ENCODE measurements at places on chromosomes 3 and 15.

DNA sequence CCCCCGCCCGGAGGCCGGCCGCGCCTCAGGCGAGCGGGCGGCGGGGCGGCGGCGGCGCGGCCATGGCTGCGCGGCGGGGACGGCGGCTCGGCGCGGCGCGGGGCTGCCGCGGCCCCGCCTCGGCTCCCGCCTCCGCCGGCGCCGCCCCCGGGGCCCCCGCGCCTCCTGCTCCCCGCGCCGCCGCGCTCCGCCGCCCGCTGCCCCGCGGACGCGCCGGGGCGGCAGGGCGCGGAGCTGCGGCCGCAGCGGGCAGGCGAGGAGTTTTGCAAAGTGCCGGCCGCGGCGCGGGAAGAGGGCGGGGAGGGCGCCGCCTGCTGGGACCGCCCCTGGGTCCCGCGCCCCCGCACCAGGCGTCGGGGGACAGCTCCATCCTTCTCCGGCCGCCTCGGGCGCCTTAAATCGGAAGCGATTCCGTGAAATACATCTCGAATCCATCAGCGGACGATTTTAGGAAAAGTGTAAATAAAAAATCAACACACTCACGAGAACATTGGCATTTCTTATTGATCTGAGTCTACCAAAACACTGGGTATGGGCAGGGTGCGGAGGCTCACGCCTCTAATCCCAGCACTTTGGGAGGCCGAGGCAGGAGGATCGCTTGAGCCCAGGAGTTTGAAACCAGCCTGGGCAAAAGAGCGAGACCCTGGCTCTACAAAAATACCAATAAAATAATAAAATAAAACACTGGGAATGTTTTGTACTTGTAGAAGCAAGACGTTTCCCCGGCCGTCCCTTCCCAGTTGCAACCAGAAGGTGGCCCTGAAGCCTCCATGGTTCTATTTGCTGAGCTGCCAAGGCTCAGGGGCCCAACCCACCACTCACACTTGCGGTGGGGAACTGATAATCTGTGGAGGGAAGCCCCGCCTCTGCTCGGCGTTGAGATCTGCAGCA is 136.9 kb downstream of the NUP210 start:
- DNase-seq = no peak

DNA sequence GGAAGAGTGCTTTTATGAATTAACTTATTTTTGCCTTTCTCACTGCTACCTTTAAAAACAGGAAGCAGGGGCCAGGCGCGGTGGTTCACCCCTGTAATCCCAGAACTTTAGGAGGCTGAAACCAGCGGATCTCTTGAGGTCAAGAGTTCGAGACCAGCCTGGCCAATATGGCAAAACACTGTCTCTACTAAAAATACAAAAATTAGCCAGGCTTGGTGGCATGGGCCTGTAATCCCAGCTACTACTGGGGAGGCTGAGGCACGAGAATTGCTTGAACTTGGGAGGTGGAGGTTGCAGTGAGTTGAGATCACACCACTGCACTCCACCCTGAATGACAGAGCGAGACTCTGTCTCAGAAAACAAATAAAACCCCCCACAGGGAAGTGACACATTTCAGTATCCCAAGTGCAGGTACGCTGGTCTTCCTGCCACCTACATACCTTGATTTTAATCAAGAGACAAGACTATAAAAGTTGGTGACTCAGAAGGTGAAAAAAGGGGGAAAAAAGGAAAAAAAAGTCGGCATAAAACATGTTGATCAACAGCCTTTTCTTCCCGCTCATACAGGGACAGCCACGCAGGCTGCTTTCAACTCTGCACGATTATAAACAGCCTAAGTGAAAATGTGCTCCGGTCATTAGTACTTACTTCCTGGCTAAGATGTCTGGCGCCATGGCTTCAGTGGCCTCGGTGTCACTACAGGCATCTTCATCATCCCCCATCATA is 18.8 kb downstream of the PPP1R2 start:
- no peak for DNase-seq

DNA sequence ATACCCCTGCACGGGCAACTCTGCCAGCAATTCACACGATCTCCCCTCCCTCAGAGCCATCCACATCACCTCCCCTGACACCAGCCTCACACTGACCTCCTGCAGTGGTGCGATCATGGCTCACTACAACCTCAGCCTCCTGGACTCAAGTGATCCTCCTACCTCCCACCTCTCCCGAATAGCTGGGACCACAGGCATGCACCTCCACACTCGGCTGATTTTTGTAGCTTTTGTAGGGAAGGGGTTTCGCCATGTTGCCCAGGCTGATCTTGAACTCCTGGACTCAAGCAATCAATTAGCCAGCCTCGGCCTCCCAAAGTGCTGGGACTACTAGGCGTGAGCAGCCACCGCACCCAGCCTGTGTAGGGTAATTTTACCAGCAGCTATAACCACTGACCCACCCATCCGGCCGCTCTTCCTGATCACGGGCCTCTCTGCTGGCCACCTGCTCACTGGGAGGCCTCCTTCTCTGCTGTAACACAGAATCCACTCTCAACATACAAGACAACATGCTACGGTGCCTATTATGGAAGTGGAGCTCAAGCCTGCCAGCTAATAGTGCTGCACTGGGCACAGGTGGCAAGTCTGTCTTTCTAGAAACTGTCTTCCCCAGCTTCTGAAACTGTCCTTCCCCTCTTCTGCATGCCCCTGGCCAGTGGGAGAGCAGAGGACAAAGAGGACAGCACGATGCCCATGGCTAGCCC is 4.6 kb downstream of the GP9 start:
- DNase-seq = no peak

GRCh38 chr3:148149556-148149955 is 548.1 kb upstream of the AGTR1 start:
- no peak for DNase-seq

- DNase-seq = no peak
Measured at GRCh38 chr15:57320631-57321220, 55.6 kb upstream of the CGNL1 start.

- no peak for DNase-seq
Measured at GRCh38 chr15:58331560-58331912, 100.3 kb upstream of the LIPC start.

Data from liver (tissue), 10 donors.